Fibroblast of lung (primary cell): ENCODE measurements at places on chromosomes 6 and 20.
A peak's percentile ranks its signal among the peaks of the same experiment; 100 is the strongest.

- DNase-seq, result peak; percentile 53
These were observed 19.5 kb upstream of the TAF8 start for GRCh38 chr6:42030585-42031506.

GRCh38 chr6:56906752-56907151 is 48.2 kb upstream of the BEND6 start:
- DNase-seq, result peak; percentile 74

DNA sequence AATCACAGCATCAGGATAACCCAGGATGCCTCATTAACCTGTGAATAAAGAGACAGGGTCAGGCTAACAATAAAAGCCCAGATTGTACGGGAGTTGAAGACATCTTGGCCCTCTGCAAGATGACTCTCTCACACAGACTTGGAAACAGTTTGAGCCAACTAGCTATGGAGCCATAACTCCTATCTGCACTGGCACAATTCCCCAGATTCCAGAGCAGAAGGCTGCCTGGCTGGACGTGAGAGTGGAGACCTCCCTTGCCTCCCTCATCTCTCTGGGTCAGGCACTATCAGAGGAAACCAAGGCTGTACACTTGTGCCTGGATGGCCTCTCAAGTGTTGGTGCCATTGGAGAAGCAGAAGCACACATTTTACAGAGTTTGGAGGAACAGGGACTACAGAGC is 312.6 kb downstream of the THBS2 start:
- no peak for DNase-seq

- no peak for DNase-seq
These were observed 111.8 kb upstream of the SLC35F1 start for GRCh38 chr6:117795234-117795633.

DNA sequence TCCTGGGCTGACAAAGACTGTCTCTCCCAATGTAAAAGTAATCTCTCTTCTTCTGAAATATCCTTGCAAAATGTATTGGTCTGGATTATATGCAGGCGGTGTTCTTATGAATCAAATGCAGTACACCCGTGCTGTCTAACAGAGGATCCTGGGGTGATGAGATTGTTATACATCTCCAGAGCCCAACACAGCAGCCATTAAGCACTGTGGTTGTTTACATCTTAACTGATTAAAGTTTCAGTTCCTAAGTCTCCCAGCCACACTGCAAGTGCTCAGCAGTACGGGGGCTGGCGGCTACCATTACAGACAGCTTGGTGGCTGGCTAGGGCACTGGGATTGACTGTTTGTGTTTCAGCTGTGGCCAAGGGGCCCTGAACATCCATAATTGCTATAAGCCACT is 7.0 kb downstream of the UNC93A start:
- no peak for DNase-seq

DNA sequence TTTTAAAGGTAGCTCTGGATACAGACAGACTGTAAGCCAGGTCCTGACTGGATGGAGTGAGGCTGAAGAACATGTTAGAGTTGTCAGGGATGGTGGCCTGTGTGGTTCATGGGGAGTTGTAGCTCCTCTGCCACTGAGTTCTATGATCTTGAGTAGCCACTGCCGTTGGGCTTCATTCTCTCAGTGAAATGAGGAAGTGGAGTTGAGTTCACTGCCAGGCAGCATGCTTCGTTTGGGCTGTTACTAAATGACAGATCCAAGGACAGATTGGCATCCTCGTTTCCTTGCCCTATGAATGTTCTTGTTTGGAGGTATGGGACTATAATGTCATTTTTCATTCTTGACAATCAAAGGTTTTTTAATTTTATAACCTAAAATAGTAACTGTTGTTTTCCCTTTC is 37.2 kb downstream of the SCAND1 start:
- no peak for DNase-seq

DNA sequence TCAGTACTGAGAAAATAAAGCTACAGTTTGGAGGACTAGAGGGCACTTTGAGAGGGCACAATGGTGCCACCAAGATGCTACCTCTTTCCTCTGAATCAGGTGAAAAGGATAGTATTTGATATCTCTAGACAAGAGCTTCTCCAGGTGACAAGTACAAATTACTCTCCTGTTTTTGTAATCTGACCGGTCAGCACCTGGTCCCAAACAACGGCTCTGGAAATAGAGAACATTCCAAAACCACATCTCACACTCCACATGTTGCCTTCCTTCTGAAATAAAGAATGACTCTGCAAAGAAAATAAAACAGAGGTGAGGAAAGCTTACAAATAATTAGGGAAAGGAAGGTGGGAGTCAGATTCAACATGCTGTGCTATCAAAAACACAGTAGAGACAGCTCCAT is 51.3 kb upstream of the CITED2 start:
- peak; percentile 40 for DNase-seq

- peak; percentile 1 for DNase-seq
These were observed 657.7 kb downstream of the PHF3 start for GRCh38 chr6:64293298-64293697.

DNA sequence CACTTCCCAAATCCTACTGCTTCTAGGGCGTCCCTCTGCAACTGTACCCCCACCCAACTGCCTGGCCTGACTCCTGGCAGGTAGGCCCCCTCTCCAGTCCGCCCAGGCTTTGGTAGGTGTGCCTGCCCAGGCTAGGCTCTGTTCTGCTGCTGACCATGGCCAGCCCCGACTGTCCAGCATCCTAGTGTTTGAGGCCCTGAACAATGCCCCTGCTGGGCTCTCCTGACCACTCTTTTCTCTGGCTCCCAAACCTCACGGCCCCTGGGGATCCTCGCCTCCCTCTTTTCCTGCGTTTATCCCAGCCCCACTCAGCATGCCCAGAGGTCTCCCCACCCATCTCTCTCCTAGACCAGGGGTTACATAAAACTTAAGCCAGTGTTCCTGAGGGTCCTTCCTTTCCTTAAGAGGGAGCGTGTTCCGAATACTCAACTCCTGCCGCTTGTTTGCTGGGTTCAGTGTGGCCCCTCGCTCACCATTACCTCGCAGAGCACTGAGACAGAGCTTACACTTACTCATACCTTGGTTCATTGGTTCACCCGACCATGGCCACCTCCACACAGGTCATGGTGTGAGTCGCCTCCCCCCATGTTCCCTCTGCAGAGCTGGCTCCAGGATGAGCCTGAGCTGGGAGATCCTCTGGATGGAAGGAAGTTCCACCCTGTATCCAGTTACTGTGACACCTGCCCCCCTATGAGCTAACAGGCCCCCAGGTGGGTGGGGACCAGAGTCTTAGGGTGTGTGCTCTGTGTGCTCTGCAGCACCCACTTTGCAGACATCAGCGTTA is 21.0 kb upstream of the MYT1 start:
- DNase-seq, result no peak

DNA sequence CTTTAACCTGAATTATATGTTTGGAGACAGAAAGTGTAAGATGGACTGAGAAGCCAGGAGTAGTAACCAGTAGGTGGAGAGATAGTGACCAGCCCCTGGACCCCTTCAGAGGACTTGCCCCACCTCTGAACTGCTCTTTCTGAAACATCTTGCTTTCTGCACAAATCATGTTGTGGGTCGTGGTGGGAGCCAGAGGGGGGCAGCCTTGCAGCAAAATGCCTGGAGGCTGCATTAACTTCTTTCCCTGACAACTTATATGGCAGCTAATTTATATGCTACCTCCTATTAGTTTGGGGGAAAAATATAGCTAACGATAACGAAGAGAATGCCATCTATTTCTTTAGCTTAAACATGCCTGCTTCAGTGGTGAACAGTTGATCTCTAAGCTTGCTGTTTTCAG is 859.8 kb downstream of the MAFB start:
- peak; percentile 56 for DNase-seq

DNA sequence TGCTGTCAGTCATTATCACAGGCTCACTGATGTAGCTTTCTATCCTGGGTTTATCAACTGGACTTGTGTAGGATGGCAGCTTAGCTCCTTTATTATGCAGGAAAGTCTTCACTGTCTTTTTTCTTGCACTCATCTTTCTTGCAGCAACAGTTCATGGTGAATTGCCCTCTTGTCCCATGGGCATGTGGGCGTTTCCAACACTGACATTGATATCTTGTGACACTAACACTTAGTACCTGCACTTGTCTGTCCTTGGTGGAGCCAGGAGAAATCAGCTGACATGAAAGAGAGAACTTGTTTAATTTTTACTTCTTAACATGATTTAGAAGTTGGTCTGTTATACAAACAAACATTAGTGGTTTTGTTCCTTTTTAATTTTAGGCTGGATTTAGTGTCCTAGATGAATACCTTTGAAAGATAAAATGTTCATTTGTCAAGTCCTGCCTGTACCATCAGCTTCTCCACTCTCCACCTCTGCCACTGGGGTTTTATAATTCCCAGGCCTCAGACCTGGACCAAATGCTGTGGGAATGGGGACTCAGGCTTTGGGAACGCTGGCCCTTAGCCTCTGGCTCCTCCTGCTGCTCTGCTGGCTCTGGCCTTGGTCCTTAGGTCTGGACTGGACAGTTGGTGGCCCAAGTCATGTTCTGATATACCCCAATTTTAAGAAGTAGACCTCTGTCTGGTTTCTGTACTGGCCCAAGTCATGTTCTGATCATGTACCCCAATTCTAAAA is 161.0 kb upstream of the LAMP5 start:
- DNase-seq, result no peak

- peak; percentile 3 for DNase-seq
These were observed 227.0 kb downstream of the PHF3 start for GRCh38 chr6:63862486-63863198.

GRCh38 chr6:138912308-138912707 is 75.7 kb downstream of the REPS1 start:
- no peak for DNase-seq

DNA sequence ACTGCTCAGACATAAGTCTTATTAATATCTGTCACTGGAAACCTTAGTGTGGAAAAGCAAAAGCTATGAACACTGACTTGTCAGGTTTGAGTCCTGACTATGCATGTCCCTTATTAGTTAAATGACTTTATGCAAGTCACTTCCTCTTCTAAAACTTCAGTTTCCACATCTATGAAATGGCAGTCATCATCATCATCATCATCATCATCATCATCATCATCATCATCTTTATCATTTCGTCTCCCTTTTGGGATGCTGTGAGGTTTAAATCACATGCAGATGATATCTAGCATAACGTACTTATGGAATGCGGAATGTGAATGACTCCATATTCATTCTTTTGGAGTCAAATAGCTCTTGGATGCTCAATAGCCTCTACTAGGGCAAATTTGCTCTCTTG is 24.5 kb downstream of the HDGFL1 start:
- no peak for DNase-seq

- no peak for DNase-seq
These were observed 13.9 kb upstream of the CD164 start for GRCh38 chr6:109396046-109396718.
